ENCODE measurements at places on chromosomes 5 and 9.

DNA sequence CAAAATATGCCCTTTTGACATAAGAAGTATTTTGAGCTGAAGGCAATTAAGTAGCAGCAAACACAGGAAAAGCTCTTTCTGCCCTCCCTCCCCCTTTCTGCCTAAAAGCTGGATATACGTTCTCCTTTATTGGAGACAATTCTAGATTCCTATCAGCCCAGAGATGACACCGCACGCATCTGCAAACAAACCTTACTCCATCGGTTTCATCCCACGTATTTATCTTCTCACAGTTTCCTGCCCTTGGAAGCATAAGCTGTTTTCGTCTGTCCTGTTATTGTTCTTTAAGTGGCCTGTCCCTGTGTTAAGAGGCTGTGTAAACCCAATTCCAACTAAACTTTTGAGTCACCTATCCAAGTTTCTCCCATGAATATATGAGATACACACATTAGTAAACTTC lies 11.8 kb downstream of the TBC1D9B start:
- no peak for DNase-seq

DNA sequence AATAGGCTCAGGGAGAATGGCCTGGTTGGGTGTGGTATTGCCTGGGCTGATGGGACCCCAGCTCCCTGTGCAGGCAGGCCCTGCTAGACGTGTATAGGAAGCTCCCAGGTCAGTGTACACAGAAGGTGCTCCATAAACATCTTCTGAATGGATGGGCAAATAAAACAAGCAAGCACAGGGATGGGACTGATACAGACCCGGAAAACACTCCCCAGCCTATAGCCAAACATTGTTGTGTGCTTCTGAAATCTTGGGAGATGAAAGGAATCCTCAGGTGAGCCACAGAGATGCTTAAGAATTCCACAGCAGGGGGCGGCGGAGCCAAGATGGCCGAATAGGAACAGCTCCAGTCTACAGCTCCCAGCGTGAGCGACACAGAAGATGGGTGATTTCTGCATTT lies 151.8 kb downstream of the ENTREP1 start:
- DNase-seq, result no peak

DNA sequence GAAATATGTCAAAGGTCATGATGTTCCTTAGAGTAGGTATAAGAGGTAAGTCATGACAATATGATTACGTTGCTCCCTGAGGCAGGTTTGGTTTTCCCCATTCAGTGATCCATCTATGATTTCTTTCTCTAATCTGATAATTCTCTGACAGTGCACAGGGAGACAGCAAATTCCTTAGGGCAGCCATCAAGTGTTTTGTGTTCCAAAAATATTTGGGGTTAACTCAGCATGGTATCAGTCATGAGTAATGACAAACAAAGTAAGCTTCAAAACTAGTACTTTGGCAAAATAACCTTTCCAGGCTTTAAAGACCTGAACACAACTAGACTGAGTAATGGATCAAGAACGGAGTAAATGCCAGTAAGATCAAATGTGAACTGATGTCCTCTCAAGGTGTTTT lies 55.3 kb upstream of the SPATA31E1 start:
- no peak for DNase-seq

DNA sequence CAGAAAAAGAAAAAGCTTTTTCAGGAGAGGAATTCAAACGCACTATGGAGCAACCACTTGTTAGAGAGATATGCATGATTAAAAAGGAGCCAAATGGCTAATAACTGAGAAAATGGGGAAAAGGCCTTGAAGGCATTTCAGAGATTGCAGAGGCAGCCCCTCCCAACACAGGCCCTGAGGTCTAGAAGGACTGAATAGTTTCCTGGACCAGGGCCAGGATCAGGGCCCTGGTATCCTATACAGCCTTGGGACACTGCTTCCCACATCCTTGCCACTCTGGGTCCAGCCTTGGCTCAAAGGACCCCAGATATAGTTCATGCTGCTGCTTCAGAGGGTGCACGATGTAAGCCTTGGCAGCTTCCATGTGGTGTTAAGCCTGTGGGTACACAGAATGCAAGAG lies 20.7 kb upstream of the FEM1C start:
- no peak for DNase-seq
